ENCODE measurements at places on chromosomes 5 and 9.

- DNase-seq: no peak
These were observed 34.1 kb upstream of the KIF2A start for GRCh38 chr5:62271870-62272269.

GRCh38 chr5:142036918-142037317 is 24.1 kb upstream of the GNPDA1 start:
- DNase-seq: no peak

DNA sequence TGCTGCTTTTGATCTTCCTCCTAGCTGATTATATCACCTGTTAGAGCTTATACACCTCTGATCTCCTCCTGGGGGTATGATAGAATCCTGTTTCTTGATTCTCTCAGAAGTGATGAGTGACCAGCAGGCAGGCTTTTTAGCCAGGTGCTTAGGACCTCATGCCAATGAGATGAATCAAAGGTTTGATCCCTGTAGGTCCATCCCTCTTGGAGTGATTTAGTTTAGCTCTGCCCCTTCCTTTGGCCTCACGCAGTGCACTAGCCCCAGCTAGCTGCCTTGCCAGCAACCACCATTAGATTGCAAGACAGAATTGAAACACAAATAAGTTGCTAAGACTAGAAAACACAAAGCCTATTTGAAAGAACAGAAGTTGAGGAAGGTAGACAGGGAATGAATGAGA is 84.4 kb downstream of the ZSWIM6 start:
- no peak for DNase-seq

DNA sequence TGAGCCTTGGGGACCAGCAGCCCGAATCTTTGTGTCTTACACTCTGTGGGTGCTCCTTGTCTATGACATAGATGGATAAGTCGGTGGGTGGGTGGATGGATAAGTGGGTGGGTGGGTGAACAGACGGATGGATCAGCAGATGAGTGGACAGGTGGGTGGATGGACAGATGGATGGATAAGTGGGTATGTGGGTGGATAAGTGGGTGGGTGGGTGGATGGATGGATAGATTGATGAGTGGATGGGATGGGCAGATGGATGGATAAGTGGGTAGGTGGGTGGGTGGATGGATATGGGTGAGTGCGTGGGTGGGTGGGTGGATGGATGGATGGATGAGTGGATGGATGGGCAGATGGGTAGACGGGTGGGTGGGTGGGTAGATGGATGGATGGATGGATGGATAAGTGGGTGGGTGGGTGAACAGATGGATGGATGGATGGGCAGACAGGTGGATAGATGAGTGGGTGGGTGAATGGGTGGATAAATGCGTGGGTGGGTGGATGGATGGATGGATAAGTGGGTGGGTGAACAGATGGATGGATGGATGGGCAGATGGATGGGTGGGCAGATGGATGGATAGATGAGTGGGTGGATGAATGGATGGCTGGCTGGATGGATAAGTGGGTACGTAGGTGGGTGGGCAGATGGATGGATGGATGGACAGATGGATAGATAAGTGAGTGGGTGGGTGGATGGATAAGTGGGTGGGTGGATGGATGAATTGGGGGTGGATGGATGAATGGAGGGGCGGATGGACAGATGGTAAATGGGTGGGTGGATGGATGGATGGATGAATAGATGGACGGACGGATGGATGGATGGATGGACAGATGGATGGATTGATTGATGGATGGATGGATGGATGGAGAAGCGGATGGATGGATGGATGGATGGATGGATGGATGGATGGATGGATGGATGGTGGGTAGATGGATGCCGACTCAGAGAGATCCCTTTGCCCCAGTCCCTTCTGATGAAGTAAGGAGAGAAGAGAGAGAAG is 121.2 kb downstream of the VAV2 start:
- DNase-seq: no peak

DNA sequence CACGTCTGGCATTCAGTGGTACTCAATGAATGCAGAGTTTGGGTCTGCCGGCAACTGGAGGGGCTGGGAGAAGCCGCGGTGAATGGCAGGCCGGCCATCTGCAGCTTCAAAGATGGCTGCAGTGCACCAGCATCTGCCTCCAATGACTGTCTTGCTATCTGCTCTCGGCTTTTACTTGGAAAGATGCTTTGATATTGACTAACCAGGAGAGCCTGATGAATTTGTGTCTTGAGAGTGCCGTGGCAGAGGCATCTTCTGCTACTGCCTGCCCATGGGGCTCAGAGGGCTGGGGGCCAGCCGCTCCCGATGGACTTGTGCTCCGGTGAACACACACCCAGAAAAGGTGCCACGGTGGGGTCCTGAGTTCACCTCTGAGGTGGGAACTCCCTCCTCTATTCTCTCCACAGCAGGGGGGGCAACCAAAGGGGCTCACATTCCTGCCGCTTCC is 164.5 kb downstream of the COL23A1 start:
- DNase-seq: no peak

- no peak for DNase-seq
These were observed 466 bp downstream of the SMC2 start for GRCh38 chr9:104094534-104095015.

DNA sequence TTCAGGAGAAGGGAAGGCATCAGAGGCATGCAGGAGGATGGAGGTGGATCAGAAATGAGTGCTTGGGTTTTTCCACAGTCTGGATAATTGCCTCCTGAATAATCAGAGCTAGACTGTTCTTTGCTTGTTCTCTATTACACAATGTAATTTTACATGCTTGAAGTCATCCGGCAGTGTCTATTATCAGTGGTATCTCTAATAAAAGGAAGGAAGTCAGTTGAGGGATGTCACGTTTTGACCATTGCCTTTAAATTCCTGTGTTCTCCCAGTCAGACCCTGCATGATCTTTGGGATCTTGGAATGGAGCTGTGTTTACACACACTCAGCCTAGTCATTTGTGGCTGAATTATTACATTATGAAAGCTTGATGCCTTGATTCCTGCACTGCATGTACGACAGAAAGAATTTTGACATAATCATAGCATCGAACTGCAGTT is 91.0 kb downstream of the PDE8B start:
- no peak for DNase-seq

GRCh38 chr5:81839034-81839433 is 88.1 kb upstream of the SSBP2 start:
- DNase-seq: no peak

- no peak for DNase-seq
These were observed 194.9 kb downstream of the PALM2AKAP2 start for GRCh38 chr9:109974918-109975276.

- no peak for DNase-seq
These were observed 79.2 kb upstream of the UBTD2 start for GRCh38 chr5:172362755-172363154.

- DNase-seq: no peak
These were observed 178.2 kb upstream of the IRX1 start for GRCh38 chr5:3417376-3417943.

GRCh38 chr5:151947931-151948608 is 23.4 kb upstream of the GLRA1 start:
- no peak for DNase-seq

DNA sequence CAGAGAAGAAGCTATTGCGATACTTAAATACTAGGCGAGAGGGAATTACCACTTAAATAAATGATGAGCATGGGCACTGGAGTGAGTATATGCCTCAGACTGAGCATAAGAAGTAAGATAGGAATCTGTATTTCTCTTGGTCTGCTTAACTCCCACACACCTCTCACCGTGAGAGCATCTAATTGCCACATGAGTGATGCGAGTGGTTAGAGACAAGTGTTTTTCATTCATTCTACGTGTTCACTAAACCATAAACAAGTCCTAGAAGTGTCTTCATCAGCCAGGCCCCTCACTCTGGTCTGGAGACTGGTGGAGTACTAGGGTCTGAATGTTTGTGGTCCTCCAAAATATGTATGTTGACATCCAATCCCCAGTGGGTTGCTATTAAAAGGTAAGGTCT is 150.2 kb upstream of the SLC12A2 start:
- DNase-seq: no peak

DNA sequence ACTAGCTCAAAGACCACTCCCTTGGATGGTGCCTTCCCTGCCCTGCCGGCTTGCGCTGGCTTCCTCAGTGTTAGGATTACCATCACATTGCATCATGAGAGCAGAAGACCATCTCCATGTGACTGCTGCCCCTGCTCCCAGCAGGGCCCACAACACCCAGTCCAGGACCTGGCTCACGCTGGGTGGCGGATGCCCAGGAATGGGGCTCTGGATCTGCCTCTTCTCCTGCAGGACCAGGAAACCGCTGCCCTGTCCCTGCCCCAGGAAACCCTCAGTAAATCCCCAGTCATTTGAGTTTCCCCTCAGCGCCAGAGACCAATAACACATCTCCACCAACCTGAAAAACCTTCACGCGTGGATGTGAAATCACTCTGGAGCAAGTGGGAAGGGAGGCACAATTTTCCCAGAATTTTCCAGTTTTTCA is 3.3 kb upstream of the RNF44 start:
- no peak for DNase-seq

DNA sequence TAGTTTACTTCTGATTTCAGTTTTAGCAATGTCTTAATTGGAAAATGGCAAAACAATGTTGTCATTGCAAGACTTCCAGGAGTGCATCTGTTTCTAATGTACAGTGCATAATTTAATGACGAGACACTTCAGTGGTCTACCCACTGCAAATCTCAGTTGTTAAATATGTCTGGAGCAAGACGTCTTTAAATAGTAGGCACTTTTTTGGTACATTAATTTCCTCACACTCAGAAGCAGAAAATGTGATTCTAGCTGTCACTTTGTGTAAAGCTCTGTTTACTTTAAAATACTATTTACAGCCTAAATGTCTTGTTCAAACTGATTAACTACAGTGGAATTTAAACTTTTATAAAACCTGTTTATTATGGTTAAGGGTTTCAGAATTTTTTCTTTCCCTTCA is 815.5 kb downstream of the TLE1 start:
- DNase-seq: no peak

DNA sequence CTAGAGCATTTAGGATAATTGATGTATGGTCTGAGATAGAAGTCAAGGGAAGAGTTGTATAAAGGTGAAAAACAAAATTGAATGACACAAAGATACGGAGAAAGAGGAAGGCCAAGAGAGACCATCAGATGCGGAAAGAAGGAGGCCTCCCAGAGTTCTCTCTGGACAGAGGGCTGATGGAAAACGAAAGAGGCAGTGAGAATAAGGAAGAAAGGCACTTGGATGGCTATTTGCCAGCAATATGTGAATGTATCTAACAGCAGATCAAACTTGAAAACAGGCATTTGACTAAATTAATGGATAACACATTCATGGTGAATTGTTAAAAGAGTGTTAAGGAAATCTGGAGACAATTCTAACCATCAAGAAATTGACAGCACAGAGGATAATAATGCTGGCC is 2.4 kb upstream of the DOCK8 start:
- no peak for DNase-seq

GRCh38 chr5:79143684-79144379 is 32.2 kb downstream of the BHMT start:
- DNase-seq: no peak

GRCh38 chr9:36949466-36949865 is 84.6 kb downstream of the PAX5 start:
- DNase-seq: no peak

- no peak for DNase-seq
These were observed 22.4 kb upstream of the LTC4S start for GRCh38 chr5:179771311-179771895.

DNA sequence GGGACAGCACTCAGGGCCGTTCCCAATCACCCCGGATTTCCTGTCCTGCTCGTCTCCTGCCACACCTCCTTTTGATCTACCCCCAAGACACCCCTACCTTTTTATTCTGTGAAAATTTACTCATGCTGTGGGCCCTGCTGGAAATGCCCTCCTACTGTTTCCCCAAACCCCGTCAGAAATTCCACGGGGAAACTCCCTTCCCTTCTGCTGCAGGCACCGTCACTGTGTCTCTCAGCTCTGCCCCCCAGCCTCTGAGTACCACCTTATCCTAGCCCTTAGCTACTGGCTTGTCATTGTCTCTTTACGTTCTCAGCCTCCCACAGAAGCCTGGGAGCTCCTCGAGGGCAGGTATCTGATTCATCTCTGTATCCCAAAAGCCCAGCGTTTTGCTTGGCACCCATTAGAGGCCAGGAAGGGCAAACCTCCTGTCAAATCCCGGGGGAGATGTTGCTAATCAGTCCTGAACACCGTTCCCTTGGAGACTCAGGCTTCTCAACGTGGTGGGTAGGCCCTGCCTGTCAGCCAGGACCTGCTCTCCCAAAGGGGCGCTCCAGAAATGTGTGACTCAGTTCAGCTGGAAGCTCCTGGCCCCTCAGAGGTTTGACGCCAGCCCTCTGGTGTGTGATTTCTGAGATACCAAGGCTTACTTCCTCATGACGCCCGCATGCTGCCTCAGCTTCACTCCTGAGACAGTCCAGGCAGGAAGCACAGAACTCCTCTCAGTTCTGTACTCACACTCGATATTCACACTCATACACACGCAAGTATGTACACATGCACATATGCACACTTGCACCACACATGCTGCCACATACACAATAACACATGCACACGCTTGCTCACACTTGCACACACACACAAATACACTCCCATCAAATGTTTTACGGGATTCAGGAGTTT is 50.7 kb upstream of the GRHPR start:
- no peak for DNase-seq

DNA sequence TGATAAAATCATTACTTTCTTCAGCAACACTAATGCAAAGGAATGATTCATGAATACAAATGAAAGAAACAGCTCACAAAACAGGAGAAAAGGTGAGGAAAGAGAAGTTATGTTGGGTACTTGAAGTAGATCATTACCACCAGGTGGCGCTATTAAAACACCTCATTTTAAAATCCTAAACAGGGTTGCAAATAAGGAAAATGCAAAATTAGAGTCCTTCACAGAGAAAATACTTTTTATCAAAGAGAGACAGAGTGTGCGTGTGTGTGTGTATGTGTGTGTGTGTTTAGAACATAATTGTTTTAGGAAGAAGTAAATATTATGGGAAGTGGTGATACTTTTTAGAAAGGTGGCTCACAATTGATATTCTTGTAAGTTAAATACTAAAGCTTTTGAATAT is 49.5 kb upstream of the CD180 start:
- no peak for DNase-seq

GRCh38 chr9:6132650-6133049 is 83.0 kb upstream of the IL33 start:
- no peak for DNase-seq

DNA sequence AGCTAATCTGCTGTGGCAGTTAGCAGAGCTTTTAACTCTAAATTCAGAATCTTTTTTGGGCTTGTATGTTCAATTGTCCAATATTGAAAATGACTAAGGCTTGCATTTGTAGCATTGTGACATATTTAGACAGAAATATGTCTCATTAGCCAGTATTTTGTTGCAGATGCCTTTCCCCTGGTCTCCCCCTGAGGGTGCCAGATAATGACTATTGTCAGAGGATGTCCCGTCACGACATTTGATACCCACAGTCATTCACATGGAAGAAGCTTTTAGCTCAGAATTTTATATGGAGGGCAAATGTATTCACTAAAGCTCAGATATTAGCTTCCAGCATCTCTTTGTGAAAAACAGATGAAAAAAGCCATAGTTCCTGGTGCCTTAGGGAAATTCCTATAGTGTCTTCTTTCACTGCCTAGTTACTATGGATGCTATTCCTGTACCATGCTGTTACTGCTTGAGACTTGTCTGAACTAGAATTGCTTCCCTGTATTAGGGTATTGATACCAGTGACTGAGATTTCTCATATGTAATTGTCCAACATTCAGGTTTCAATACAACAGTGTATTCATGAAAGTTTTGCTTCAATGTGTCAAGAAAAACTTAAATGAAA is 96.2 kb downstream of the CCDC192 start:
- DNase-seq: no peak
